ENCODE measurements at places on chromosomes 4 and X.
A peak's percentile ranks its signal among the peaks of the same experiment; 100 is the strongest.

GRCh38 chr4:17126321-17126966 lies 228.0 kb upstream of the LDB2 start:
- DNase-seq: no peak

DNA sequence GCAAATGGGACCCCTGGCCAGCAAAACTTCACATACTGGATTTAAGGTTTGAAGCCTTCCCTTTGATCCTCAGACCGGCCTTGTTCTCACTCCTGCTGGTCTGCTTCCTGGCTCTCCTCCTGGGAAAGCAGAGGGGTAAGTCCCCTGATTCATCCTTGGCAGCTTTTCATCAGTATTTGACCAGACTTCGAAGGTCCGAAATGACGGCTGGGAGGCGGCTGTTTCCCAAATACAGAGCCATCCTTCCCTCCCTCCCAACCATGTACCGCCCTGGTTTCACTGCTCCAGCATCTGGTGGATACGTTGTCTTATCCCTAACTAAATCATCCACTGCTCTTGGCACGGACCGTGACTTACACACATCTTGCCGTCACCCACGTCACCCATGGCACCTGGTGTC lies 265.5 kb downstream of the BCOR start:
- DNase-seq: no peak

- DNase-seq: no peak
These were observed 467.1 kb downstream of the NAF1 start for GRCh38 chr4:162699629-162700028.

- no peak for DNase-seq
These were observed 17.0 kb downstream of the PDGFC start for GRCh38 chr4:156954587-156954986.

GRCh38 chrX:24243188-24243587 lies 70.7 kb downstream of the SUPT20HL2 start:
- DNase-seq: no peak

DNA sequence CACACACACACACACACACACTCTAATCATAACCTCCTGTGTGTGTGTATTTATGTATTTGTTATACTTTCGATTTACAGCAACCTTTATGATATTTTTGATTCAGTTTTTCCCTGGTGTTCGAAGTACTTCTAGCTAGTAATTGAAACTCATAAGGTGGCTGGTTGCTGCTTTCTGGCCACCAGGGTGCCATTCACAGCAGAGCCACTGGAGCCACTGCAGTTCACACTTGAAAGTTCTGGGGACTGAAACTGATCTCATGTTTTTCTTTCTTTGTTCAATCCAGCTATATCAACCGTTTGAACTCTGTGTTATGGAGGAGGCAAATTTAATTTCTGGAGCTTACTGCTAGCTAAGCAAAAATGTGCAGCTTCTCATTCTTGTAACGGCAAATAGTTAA lies 419.4 kb downstream of the ADGRL3 start:
- no peak for DNase-seq

DNA sequence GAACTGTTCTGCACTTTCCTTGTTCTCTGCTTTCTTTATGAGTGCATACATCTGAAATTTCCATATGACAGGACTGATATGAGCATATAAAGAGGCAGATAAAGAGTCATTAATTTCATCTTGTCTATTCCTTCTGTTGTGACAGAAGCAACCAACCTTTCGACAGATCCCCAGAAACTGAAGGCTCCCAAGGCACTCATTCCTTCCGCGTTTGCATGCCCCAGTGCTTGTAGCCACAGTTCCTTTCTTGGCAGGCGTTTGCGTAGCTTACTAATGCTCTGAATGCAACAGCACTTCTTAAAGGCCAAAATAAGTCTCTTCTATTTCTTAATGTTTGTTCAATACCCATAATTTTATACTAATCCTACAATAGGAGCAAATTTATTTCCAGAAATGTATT lies 94.0 kb upstream of the TBL1X start:
- no peak for DNase-seq

- no peak for DNase-seq
These were observed 25.7 kb upstream of the C1QTNF7 start for GRCh38 chr4:15402146-15402545.

DNA sequence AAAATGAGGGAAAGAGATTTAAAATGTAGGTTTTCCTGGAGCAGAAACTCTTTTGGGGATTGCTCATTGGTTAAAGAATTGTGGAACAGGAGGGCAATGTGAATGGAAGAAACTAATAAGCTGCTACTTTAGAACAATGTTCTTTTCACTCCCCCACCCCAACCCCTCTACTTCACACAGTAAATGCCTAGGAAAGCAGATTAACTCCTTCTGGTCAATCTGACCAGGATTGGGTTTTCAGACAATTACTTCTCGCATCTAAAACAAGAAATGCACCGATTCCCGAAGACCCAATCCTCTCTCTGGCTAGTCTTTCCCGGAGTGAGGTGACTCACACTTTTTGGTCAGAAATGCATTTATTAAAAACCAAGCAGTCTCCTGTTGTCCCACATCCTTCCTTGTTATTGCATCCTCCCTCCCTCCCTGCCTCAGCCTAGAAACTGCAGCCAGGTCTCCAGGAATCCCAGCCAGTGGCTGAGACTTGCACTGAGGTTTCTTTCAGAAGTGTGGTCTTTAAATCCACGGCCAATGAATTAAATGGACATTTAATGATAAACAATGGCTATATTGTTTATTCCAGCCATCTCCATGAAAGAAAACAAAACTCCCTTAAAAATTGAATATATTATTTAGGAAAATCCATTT lies 21.4 kb downstream of the MFAP3L start:
- no peak for DNase-seq

GRCh38 chr4:6703786-6704185 lies 5.9 kb downstream of the MRFAP1L1 start:
- DNase-seq: no peak

GRCh38 chr4:39044364-39044955 lies 12.3 kb upstream of the TMEM156 start:
- peak; percentile 63 for DNase-seq

DNA sequence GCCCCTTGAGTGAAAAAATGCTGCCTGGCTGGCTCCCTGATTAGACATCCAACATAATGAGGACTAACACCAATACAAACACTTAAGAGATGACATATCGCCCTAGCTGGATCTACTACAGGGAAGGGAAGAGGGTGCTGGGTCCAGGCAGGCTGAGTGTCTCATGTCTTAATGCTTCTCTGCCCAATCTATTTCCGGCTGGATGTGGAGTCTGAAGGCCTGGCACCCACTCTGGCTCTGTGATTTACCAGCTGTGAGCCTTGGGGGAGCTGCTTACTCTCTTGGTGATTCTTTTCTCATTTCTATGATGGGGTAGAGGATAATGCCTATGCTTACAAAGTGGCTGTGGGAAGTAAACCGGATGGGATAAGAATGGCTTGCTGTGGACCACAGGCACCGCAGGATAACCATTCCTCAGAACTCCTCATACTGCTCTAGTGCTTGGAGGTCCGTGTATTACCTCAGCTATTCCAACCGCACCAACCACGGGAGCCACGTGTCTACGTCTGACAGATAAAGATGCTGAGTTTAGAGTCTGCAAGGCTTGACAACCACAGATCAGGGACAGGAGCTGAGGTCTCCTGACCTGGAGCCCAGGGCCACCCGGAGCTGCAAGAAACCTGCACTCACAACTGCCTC lies 161.7 kb downstream of the AFAP1 start:
- no peak for DNase-seq

GRCh38 chr4:77342170-77342810 lies 185.3 kb downstream of the CCNG2 start:
- DNase-seq: no peak

DNA sequence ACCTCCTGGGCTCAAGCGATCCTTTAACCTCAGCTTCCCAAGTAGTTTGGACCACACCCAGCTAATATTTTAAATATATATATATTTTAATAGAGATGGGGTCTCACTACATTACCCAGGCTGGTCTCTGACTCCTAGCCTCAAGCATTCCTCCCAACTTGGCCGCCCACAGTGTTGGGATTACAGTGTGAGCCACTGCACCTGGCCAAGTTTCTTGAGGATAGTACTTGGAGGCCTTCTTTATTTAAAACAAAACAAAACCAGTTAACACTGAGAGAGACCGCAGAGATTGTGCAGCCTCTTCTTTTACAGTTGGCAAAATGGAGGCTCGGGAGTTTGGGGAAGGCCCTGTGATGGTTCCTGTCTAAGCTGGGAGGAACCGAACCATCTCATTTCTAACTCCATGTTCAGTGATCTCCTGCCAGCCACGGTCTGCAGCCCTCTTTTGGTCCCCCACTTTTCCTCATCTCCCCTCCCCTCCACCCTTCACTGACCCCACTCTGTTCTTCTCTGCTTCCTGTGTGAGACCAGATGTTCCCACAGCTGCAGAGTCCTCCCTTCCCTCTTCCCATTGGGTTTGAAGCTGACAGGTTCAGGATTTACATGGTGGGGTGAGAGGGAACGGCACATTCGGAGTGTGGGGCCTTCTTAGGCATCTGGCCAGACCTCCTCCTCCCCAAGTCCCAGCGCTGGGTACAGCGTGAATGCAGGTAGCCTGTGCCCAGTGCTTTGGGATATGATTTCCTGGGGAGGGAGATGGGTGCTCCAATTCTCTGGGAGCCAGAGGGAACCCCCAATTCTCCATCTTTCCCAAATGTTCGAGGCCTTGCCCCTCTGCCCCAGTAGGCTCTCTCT lies 1.4 kb upstream of the SORCS2 start:
- DNase-seq: no peak

DNA sequence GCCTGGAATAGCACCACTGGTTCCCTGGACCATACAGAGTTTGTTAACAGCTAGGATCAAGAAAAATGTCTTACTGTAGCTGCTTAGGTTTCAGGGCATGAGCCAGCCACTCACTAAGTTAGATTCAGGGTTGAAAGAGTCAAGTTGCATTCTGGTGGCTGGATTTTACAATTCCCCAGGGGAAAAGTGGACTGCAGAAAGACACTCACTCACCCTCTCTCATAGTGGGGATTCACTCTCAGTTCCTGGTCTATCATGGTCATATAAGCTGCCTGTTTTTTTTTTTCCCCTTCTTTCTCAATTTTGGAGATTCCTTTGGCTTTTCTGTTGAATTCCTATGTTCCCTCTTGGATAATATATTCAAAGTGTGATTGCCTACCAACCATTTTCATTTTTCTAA lies 744.2 kb upstream of the GRIA3 start:
- DNase-seq: no peak

GRCh38 chr4:32929796-32930699 lies 2209.9 kb downstream of the PCDH7 start:
- DNase-seq: no peak

GRCh38 chr4:176187624-176188023 lies 7.8 kb downstream of the SPATA4 start:
- no peak for DNase-seq

DNA sequence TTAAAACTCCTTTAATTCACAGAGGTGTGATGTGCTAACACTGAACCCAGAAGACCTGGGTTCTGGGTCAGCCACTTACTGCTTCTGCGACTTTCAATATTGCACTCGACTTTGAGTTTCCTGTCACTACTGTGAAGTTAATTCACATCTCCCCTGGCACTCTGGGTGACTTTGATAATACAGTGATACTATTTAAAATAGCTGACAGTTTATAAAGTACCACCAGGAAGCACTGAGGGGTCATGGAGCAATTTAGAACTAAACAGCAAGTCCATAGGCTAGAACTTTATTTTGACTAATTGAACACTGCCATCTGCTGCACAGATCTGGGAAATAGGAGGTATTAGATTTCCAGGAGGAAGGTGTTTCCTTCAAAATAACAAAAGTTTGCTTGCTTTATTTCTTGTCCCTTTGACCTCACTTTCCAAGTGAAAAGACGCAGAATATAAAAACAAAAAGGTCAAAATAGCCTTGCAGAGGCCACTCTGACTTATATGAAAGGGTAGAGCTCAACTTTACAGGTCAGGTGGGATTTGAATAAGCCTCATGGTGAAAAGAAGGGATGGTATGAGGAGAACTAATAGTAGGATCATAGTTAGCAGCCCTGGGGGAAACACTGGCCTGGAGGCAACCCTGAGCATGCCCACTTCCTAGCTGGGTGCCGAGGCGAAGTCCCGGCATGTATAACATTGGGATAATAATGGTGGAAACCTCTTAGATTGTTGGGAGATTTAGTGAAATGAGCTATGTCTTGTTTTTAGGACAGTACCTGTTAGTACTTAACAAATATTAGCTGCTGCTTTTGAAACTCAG lies 53.4 kb downstream of the ZNF518B start:
- DNase-seq: peak; percentile 27

DNA sequence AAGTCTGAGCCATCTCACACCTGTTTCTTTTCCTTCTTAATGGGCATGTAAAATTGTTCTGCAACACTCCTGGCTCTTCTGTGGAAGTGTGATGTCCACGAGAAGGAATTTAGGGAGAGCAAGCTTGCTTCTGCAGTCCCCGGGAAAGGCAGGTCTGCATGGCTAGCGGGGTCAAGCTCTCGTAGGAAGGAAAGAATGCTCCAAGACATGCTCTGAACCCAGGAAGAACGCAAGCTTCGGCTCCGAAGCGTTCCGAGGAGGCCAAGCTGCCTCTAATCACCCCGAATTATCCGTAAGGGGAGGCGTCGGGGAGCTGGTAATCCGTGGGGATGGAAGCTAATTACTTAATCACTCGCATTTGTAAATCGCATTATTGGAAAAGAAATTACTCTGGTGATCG lies 177.7 kb downstream of the CRLF2 start:
- no peak for DNase-seq

DNA sequence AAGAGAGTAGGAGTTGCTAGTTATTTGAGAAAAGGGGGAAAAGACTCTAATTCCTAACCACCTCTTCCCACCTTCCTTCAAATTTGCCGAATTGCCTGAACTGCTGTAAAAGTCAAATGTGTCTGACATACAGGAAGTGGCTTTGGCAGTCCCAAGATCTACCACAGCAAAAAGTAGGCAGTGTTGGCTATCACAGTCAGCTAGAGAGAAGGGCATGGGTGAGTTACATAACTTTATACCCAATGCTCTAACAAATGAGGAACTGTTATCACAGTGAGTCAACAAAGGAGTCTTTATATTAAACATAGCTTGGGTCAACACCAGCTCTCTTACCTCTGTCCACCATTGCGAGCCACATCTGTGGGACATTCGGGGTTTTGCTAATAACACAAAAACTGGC lies 2.4 kb upstream of the MBNL3 start:
- DNase-seq: no peak

DNA sequence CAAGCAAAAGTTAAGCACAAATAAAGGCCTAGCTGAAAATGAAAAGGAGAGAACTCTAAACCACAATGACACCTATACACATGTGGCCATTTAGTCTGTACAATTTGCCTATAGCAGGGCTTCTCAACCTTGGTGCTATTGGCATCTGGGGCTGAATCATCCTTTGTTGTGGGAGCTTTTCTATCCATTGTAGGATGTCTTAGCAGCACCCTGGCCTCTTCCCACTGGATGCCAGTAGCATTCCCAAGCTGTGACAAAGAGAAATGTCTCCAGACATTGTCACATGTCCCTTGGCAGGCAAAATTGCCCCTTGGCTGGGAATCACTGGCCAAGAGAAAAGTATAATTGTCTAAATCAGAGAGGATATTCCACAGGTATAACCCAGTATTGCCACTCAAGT lies 13.5 kb upstream of the PRPS2 start:
- DNase-seq: no peak

GRCh38 chr4:8901335-8901734 lies 29.7 kb upstream of the HMX1 start:
- no peak for DNase-seq

GRCh38 chrX:18390941-18391538 lies 34.4 kb upstream of the CDKL5 start:
- DNase-seq: peak; percentile 20

Measured in left renal cortex interstitium (tissue), 4 donors.